Activated naive CD4-positive, alpha-beta T cell treated with anti-CD3 and anti-CD28 coated beads, Interleukin-2, amount 10 ng/mL, durations not matched to agents 7 days and 5 days (primary cell): ENCODE measurements at places on chromosomes 5 and 9.

DNA sequence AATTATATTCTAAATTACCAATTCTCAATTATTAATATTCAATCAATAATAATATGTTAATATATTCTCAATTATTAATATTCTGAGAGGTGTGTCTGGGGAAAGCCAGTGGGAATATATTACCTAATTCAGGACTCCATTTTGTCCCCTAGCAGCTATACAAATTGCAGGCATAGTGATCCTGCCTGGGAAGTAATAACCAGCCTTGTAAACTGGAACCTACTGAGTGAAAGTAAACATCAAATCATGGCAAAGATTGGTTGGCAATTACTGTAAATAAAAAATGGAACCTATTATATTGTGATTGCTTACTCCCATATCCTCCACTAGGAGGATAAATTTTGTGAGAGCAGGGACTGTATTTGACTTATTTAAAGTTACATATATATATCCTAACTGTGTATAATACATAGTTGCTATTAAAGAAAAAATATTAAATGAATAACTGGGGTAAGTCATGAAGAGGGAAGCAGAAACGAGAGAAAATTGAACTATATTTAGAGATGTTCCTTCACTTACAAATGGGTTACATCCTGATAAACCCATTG lies 150.5 kb upstream of the ELL2 start:
- DNase-seq = no peak

GRCh38 chr5:386432-387341 lies 56.3 kb upstream of the EXOC3 start:
- DNase-seq = no peak

DNA sequence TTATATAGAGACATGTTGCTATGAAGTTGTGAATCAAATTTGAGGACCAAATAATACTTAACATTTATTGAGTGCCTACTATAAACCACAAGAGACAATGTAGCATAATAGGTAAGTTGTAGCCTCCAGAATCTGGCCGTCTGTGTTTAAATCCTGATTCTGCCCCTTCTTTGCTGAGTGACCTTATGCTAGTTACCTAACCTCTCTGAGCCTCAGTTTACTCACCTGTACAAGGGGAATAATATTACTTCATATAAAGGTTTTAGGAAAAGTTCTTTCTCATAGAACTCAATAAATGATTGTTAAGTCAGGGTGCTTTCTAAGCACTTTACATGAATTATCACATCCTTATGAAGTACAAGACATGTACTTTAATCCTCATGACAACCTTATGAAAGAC lies 120.6 kb downstream of the NDUFS4 start:
- DNase-seq = no peak

DNA sequence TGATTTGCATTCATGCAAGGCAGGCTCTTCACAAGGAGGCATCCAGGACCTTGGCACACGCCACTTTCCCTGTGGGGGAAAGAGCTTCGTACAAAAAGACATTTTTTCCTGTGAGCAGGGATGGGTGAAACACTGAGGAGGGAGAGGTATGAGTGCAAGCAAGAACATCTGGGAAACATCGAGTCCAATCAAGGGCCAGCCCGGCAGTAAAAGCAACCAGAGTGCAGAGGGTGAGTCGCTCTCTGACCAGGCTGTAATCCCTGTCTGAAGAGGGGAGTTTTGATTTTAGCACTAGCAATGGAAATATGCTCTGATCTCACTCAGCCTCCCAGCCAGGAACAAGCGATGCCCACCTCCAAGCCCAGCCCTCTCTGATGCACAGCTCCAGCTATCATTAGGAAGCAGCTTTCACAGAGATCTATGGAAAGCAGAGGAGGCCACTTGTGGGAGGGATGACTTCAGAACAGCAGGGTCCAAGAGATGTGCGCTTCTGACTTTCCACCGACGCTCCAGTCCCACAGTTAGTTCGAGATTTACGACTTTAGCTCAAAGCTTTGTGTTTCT lies 211.0 kb upstream of the ADAMTS16 start:
- no peak for DNase-seq

DNA sequence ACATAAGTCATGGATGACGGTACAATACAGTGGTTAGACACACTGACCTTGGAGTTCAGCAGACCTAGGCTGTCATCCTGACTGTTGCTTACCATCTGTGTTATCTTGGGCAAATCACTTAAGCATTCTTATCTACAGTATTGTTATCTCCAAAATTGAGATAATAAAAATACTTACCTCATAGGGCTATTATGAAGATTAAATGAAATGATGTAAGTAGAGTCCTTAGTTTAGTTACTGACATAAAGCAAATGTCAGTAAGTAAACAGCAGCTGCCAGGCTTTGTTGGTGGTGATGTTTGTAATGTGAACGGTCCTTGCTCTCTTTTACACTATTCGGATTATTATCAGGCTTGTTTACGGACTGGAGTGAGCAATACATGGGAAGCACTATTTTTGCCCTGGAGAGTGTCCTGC lies 107.3 kb upstream of the DPYSL3 start:
- DNase-seq = no peak

DNA sequence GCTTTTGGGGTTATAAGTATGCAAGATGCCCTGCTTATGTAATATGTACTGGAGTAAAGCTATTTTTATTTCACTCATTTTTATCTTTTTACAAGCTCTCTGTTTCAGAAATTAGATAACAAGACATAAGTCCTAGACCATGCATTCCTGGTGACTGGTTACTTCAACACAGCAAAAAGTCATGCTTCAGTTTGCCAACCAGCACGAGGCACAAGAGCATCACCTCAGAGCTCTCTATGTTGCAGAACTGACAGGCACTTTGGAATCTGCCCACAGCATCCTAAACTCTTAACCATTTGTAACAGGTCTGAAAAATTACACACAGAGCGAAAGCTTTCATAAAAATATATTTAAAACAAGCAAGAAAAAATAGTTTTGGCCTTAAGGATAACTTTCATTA lies 112.8 kb downstream of the MARCHF11 start:
- no peak for DNase-seq

DNA sequence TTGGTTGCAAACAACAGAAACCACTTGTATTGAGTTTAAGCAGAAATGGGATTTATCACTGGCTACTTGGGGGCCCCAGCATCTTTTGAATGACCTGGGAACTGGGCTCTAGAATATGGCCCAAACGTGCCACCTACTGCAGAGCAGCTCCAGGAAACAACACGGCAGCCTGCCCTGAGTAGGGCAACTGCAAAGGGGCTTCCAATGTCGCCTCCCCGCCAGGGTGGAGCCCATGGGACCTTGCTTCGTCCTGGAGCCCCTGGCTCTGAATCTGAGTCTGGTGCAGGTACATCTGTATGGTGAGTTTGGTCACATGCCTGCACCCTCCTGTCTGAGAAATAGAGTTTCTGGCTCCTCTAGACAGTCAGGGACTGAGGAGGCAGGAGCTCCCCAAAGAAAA lies 38.6 kb downstream of the BOD1 start:
- DNase-seq = no peak

- no peak for DNase-seq
These were observed 44.7 kb upstream of the LCP2 start for GRCh38 chr5:170342153-170342725.

DNA sequence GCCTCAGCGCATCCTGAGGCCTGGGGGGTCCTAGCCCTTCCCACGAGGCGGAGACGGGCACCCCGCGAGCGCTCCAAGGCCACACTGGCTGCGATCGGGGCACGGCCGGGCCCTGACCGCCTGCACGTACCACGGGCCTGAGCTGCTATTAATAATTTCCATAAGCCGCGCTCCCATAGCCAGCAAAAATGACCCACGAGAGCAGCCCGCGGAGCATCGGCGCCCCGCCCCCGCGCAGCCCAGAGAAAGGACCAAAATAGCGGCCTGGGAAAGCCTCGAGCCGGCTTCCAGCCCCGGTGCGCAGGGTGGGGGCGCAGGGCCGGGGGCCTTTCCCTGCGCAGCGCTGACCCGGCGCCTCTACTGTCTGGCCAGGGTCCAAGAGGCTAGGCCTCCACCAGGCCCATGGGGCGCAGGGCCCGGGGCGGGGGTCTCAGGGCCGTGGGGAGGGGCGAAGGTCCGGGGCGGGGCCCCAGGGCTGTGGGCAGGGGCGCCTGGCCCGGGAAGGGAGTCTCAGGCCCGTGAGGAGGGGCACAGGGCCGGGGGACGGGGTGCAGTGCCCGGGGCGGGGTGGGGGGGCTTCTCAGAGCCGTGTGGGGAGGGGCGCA lies 54.4 kb downstream of the EXD3 start:
- DNase-seq = no peak

DNA sequence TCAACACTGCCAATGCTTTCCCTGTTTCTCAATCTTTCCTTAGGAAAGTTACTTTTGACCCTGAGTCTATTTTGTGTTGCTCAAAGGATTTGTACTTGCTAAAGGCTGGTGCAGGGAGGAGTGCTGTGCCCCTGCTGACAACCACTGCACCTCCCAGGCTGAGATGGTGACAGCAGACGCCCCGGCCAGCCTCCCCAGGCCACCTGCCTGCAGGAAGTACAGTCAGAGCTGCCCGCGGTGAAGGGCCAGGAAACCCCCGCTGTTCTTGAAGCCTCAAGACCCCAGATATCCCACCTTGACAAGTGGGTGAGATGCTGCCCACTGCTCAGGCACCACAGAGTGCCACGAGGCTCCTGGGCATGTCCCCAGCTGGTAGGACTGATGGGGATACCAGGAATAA lies 44.2 kb upstream of the CKMT2 start:
- DNase-seq = no peak
